Fibroblast of lung (primary cell): ENCODE measurements at places on chromosomes 7 and 10.

- no peak for DNase-seq
These were observed 545.3 kb downstream of the CNTNAP2 start for GRCh38 chr7:146661929-146662328.

GRCh38 chr7:105218939-105219770 lies 169.6 kb downstream of the SRPK2 start:
- DNase-seq, result peak; percentile 49

GRCh38 chr10:104328646-104328895 lies 9.7 kb downstream of the ITPRIP start:
- DNase-seq, result no peak

- DNase-seq, result no peak
These were observed 115.9 kb upstream of the NRG3 start for GRCh38 chr10:81759111-81759510.

- DNase-seq, result no peak
These were observed 108.8 kb downstream of the ADCY1 start for GRCh38 chr7:45682836-45683555.

DNA sequence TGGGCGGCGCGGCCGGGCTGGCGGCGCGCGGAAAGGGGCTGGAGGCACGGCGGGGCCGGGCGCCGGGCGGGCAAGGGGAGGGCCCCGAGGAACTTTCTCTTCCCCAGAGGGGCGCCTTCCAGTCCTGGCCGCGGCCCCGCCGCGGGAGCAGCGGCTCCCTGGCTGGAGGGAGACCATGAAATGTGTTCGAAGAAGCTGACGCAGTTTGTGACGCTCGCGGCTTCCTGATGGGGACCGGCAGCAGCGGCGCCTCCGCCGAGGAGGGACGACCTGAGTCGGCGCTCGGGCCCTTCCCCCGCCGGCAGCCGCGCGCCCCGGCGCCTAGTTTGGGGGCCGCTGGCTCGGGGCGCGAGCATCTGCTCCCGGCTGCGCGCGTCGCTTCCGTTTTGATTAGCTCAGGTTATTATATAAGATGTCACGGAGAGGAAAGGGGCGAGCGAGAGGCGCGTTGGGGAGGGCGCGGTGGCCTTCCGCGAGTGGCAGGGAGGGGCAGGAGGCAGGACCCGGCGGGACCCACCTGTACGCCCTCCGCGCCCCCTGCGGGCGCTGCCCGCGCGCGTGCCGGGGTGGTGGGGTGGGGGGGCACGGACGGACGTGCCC lies 57.1 kb upstream of the PCGF5 start:
- peak; percentile 59 for DNase-seq

DNA sequence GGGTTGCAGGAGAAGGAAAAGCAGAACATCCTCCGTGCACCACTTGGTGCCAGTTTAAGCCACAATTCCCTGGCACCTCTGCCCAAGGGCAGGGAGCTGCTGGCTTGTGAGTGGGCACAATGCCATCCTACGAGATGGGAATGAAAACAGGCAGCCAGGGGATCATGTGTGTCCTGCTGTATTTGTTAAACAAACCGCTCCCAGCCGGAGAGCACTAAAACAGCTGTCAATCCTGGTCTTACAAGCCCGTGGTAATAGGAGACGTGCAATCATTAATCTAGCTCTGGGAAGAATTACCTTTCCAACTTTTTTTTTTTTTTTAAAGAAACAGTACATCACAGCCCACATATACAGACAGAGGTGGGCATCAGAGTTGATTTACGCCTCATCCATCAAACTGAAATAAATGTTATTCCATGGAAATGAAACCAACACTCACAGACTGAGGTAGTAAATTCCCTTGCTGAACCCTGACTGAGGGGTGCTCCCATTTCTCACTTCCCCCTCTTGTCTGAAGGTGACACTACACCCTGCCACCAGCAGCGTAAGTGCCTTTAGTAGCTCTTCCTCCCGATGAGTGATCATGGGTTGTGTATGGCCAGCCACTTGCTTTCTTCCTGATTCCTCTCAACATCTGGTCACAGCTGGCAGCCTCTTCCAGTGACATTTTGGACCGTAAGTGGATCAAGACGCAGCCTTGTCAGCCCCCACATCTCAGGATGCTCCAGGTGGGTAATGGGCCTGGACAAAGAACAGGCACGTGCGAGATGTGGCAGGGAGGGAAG lies 143.8 kb downstream of the TEX36 start:
- DNase-seq, result no peak

- no peak for DNase-seq
These were observed 262.4 kb downstream of the GRID1 start for GRCh38 chr10:86104156-86104555.

DNA sequence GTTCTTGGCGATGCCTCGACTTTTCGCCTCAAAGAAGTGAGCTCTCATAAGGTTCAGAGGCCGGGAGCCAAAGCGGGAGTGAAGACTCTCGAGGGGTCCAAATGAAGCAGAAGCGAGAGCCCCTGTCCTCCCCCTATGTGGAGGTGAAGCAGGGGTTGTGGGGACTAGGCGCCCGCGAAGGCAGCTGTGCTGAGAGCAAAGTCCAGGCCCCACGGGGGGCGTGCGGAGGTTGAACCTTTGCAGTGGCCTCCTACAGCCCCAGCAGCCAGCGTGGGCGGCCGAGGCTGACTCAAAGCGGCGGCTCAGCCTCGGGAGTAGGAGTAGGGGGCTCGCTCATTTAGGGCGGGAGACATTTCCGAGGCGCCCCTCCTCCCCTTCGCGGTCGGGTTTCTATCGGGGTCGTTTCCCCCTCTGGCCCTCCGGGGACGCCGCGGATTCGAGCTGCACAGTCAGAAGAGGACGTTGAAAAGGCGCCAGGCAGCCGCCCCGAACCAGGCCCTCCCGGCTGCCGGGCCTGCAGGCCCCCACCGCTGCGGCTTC lies 553 bp upstream of the ADD3 start:
- no peak for DNase-seq

- no peak for DNase-seq
These were observed 522.9 kb downstream of the NRG3 start for GRCh38 chr10:82397854-82398253.

DNA sequence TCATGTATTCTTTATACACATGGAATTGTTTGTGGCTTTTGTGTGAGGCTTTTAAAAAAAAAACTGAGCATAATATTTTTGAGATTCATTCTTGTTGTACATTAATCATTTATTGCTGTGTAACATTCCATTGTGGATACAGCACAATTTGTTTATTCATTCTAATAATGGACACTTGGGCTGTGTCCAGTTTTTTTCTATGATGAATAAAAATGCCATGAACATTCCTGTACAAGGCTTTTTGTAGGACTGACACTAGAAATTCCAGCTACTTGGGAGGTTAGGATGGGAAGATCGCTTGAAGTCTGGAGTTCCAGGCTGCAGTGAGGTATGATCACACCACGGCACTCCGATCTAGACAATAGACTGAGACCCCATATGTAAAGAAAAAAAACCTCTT lies 254.3 kb upstream of the CACNA2D1 start:
- DNase-seq, result peak; percentile 78

- no peak for DNase-seq
These were observed 105.5 kb downstream of the CHN2 start for GRCh38 chr7:29300026-29300480.
